Heart right ventricle (tissue), 16 donors: ENCODE measurements at places on chromosomes 6 and 20. TPM values are rescaled to one million over a fixed set of nuclear protein-coding genes. Genes with fewer than 3 reads are reported as not detected.

DNA sequence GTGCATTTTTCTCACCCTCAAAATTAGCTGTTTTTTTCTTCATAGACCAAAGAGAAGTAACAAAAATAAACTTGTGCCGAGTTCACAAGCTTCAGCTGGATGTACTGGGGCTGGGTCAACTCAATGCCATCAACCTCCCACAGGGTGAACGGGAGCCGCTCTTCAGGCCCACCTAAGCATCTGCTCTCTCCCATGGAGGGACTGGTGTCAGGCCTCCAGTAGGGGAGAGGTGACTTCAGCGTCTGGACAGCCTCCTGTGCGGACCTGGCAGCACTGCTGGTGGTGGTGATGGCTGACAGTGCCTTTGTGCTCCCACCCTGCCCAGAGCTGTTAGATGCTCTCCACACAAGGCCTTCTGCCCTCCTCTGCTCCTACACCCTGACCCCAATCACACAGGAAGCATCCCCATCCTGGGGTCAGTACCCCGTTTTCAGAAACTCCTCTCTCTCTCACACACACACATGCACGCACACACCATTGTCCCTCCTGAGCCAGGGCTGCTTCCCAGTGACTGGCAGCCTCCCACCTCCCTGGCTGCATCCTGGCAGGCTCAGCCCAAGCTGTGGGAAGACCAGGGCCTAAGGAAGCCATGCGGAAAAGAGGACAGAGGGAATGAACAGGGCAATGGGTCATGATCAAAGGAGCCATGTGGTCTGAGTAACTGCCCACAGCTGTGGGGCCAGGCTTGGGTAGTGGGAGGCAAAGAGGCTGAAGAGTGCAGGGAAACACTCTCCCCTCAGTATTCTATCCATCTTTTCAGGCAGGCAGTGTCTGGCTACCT, 17.7 kb downstream of the CST8 start:
- DNase-seq, result no peak

- DNase-seq, result no peak
Measured at GRCh38 chr6:132843316-132844035, 29.1 kb downstream of the RPS12 start.

The OGFR gene
- polyA plus RNA-seq, result 17.7 TPM

The TFEB gene
- 36.9 TPM for polyA plus RNA-seq

The SMLR1 gene
- polyA plus RNA-seq, result not detected
